ENCODE measurements at places on chromosomes 6 and 20. TPM values are rescaled to one million over a fixed set of nuclear protein-coding genes. Genes with fewer than 3 reads are reported as not detected.
A peak's percentile ranks its signal among the peaks of the same experiment; 100 is the strongest.

DNA sequence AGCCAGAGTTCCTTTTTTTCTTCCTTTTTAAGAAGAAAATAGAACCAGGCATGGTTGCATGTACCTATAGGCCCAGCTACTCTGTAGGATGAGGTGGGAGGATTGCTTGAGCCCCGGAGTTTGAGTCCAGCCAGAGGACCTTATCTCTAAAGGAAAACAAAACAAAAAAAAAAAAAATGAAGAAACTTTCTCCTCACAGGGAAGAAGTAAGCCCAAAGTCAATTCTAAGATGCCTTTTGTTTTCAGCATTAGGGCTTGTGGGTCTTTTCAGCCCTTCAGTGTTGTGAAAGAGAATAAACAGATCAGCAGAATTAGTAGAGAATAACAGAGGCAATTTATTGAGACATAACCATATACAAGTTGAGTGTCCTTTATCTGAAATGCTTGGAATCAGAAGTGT lies 26.8 kb downstream of the ZNF451 start:
- DNase-seq: no peak

GRCh38 chr6:35049156-35049735 lies 91.9 kb downstream of the TCP11 start:
- no peak for DNase-seq

DNA sequence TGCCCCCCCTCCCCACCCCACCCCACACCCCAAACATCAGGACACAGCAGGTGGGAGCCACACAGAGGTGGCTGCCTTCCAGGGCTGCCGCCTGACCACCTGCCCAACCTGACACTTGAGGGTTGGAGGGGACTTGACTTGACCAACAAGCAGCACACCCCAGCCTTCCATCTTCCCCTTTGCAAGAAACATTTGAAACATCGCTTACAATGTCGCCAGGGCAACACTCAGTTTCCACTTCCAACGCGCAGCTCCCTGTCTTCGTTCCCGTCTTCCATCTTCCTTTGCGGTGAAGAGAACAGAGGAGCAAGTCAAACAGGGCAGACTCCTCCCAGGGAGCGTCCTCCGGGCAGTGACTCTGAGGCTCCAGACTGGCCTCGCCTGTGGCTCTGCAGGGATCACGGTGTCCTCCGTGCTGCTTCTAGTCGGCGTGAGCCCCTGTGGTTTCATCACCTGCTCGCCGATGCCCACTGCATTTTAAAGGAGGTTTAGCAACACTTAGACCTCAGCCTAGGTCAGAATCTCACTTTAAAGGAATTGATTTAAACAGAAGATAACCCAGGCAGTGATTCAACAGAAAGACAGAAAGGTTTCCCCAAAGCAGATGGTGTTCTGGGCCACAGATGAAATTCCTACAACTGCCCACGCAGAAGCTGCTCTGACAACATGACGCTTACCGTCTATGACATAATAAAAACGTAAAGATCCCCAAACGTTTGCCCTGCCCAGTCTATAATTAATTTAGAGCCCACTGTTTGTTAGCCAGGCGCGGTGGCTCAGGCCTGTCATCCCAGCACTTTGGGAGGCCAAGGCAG lies 130.8 kb downstream of the TAF4 start:
- peak; percentile 75 for DNase-seq

DNA sequence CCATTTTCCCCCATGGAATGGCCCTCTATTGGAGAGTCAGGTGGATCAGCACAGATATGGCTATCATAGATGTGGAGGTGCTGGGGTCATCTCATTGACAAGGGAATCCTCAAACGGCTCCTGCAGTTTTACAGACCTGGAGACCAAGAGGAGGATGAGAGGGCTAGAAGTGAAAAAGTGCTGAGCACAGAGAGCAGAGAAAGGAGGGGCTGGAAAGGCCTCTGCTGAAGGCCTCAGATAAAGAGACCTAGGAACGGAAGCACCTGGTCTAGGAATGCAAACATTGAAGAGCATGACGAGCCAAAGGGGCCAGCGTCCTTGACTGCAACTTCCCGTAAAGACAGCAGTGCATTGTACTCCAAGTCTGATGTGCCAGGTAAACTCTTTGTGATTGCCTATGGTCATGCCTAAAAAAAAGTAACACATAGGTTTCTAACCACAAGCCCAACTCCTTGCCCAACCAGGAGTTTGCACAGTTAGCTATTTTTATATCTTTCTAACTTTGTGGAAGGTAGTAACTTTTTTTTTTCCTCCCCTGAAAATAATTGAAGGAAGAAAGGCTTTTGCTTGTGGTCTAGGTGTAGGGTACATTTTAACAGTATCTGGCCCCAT lies 15.2 kb downstream of the RSPH4A start:
- no peak for DNase-seq

DNA sequence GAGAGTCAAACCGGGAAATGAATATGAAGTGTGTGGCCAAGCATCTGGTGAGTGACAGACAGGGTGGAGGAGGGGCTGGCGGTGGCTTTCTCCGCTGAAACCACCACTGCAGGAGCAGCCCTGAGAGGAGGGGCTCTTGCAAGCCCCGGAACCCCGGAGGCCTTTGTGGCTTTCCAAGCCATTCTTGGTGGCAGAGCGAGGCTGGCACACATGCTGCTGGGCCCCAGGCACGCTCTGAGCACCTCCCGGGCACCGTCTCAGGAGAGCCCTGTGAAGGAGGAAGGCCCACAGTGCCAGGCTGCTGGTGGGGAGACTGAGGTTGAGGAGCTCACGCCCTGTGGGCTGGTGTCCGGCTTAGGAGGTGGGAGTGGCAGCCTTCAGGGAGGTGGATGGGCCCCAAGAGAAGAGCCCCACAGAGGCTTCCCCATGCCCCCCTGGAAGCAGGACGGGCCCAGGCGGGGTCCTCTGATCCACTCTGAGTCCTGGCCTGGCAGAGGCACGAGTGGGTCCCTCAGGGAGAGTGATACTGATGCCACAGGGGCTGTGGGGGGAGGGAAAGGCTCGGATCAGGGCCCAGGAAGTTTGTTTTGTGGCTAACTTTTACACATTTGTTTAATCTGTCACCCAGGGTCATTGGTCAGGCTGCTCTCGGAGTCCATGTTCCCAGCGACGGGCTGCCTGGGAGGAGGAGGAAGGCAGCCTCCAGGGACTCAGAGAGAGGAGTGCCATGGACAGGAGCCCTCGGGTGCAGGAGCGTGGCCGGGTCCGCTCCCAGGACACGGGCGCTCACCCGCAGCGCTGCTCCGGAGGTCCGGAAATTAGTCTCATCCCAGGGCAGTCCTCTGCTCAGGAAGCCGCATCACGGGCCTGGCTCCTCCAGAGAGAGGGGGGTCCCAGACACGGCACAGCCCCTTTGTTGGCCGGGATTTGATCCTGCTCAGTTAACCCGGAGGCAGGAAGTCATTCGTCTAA lies 170.7 kb downstream of the ERMARD start:
- peak; percentile 80 for DNase-seq

DNA sequence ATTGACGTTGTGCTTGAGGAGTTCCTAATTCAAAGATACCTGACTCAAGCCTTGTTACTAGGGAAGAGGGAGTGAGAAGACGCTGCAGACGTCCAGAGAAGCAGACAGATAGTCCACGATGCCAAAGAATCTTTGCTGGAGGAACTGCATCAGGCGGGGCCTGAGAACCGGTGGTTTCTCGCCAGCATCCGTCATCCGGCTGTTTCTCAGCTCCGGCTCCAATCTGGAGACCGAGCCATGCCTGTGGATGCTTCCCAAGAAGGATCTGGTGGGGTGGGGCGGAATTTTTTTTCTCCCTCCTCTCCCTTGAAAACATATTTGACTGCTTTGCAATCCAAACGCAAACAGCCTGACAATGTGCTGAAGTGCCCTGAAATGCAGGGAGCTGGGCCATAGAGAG lies 125.8 kb upstream of the SRSF6 start:
- no peak for DNase-seq

GRCh38 chr6:126539022-126539421 lies 199.1 kb downstream of the CENPW start:
- DNase-seq: no peak

DNA sequence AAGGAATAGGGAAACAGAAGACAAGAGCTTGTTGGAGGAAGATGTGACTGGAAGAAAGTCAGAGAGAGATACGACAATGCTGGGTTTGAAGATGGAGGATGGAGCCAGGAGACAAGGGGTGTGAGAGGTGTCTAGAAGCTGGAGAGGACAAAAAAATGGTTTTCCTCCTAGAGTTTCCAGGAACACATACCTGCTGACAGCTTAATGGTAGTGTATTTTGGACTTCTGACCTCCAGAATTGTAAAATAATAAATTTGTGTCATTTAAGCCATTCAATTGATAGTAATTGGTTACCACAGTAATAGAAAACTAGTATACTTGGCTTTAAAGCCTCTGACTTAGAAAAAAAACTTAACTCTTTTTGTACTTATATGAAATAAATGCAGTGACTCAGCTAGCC lies 3.6 kb downstream of the AIG1 start:
- DNase-seq: no peak

- no peak for DNase-seq
Measured at GRCh38 chr6:149455031-149455732, 29.6 kb downstream of the ZC3H12D start.

- peak; percentile 84 for DNase-seq
Measured at GRCh38 chr20:63017826-63018411, 11.2 kb upstream of the BHLHE23 start.

- no peak for DNase-seq
Measured at GRCh38 chr6:83160167-83160566, 32.9 kb downstream of the PGM3 start.

DNA sequence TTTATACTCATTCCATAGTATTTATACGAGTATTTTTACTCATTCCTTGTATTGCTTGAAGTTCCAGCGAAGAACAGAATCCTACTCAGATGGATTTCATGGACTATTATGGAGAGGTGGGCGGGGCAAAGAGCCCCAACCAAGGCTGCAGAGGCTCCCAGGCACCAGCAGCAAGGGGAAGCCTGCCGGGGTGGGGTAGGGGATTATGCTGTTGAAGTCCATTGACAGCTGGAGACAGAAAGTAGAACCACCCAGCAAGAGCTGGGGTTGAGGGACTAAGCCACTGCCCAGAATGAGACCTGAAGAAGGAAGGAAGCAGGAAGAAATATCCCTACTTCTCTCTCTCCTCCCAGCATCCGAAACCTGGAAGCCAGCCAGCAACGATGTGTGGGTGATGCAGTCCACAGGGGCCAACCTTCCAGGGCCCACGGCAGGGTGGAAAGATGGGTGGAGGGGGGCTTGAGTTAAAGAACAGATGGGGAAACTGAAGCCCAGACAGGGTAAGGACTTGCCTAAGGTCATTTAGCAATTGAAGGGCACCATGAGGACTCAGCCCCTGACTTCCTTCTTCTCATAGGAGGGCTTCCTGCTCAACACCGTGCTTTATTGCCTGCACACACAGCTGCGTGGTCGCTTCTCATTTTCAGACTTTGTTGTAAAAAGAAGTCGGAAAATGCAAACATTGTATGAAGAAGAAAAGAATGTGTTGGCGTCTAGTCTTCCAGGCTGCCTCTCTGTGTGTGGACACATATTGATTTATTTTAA lies 18.3 kb upstream of the GTSF1L start:
- DNase-seq: no peak

DNA sequence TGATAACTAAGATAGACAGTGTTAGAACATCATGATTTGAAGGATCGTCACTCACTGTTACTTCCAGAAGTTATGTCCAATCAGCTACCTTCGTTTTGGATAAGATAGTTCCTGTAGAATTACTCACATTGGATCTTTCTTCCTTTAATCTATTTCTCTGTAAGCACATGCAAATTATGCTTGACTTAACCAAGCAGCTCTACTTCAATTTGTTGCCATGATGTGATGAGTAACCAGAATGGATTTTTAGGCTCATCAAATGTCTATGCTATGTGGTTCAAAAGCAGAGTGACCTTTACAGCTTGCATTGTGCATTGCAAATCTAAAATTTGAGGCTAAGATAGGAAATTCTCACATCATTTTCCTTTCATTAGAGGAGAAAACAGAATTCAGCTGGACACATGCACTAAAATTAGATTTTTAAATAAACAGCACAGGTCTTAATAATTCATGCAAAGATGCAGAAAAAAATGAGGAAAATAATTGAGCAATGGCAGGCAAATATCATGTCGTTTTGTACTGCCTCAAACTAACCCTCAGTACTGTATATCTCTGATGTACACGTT lies 76.7 kb upstream of the ZFP64 start:
- no peak for DNase-seq

GRCh38 chr6:8462169-8462568 lies 26.8 kb upstream of the SLC35B3 start:
- no peak for DNase-seq

DNA sequence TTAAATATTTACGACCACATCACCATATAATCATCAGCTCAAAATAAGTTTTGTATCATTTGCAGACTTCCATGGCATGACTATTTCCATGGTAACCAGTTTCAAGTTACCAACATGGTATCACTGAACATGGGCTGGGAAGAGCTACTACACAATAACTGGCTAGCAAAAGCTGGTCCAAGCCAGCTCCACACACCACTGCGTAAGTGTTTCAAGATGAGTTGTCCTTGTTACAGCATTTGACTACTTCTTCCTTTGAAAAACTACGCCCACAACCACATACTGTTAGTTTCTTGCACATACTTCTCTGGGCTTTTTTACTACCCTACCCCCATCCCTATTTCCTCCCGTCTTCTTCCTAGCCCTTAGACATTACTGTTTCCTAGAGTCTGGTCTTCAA lies 8.5 kb downstream of the CD164 start:
- DNase-seq: no peak

GRCh38 chr6:14283600-14284235 lies 166.1 kb downstream of the CD83 start:
- DNase-seq: no peak

DNA sequence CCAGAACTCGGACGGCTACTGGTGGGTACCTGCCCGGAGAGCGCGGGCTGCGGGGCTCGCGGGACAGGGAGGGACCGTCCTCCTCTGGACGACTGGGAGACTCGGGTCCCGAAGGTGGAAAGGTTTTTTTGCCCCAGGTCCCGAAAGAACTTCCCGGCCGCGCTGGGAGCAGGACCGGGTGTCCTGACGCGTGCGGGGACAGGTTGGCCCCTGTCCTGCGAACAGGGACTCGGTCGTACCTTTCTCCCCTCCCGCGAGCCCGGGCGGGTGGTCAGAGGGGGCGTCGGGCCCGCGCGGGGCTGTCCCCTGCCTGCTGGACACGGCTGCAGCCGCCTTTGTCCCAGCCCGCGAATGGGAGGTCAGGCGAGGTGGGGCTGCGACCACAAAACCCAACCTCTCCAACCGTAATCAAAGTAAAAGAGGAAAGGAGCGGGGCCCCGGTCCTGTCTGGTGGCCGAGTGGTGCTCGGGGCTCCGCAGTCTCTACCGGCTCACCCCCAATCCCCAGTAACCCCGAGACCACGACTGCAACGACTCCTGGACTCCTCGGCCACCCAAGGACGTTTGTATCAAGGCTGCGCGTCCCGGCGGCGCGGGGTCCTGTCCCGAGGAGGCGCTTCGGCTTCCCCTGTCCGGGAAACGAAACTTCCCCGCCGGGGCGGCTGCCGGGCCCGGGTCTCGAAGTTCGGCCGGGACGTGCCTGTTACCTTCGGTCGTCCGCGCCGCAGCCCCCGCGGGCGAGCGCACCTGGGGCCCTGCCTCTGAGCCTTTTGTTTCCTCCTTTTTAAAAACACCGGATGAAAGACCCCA lies 798 bp downstream of the DSP start:
- DNase-seq: no peak

GRCh38 chr6:64266351-64266821 lies 630.8 kb downstream of the PHF3 start:
- DNase-seq: no peak

LGSN gene
- not detected for total RNA-seq

TAF11 gene
- total RNA-seq: 42.1 TPM

SCGN gene
- total RNA-seq: not detected

CFAP206 gene
- total RNA-seq: 0.73 TPM

FOXP4 gene
- 17.2 TPM for total RNA-seq

FAM229B gene
- total RNA-seq: 27.9 TPM

MROH8 gene
- 2.5 TPM for total RNA-seq

CCN6 gene
- total RNA-seq: not detected

CCDC170 gene
- total RNA-seq: 0.60 TPM

HDGFL1 gene
- total RNA-seq: not detected

Data from chondrocyte (in vitro differentiated cells).